ENCODE measurements at places on chromosomes 7 and 10.

GRCh38 chr7:147432576-147432975 lies 1158.0 kb upstream of the C7orf33 start:
- DNase-seq: no peak

DNA sequence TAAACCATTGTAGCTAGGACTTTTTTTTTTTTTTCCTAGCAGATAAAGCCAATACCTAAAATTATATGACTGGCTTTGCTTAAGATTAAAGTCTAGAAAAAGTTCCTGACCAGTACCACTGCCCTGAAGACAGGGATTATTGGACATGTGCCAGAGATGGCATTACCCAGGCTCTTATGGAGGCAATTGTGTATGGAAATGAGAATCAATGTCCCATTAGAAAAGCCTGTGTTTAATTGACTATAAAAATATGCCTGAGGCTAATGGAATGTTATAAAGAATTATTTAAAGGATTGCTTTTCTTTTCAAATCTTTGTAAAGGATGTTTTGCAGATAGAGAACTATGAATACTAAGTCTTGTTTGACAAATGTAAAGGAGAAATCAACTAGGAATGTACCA lies 196.7 kb downstream of the ANK3 start:
- no peak for DNase-seq

- no peak for DNase-seq
Observed at GRCh38 chr10:81886939-81887338, 11.9 kb downstream of the NRG3 start.

DNA sequence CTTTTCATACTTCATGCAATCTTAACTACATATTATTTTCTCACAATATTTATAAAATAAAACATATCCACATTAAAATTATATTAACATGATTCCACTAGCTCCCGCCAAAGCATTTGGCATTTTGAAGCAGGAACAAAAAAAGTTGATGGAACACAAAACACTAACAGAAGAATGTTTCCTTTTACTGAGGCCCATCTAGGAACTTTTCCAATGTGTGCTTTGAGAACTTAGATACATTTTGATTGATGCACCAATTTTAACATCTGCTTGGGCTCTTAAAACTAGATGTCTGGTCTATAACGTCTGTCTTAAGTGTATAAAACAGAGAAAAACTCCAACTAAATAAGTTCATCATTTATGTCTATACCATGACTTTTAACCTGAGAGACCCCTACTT lies 1214.8 kb downstream of the SORCS1 start:
- DNase-seq: no peak

GRCh38 chr7:70068531-70068930 lies 470.3 kb downstream of the AUTS2 start:
- no peak for DNase-seq

DNA sequence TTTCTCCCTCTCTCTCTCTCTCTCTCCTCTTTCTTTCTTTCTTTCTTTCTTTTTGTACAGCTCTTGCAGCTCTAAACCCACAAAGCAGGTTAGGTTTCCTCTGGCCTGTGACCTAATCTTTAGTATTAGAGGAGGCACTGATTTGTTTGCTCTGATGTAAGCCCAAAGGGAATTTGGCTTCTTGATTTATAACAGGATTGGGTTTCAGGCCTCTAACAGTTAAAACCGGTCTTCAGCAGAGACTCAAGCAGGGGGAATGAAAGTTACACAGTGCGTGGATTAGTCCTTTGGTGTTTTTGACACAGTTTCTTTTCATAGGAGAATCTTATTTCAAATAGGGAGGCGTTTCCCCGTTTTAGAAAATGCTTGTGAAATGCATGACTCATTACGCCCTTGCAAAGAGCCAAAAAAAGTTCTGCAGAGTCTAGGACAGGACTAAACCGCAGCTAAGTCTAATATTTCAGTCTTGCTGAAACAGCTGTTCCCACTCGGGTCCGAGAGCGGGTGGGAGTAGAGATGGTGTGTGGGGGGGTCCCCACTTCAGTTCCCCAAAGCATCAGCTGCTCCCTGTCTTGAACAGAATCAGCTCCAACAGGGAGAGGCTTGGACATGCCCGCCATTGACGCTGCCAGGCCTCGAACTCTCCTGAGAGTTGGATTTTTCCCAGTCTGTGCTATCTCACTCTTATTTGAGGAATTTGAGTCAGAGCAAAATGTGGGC lies 296.5 kb upstream of the PITRM1 start:
- no peak for DNase-seq

DNA sequence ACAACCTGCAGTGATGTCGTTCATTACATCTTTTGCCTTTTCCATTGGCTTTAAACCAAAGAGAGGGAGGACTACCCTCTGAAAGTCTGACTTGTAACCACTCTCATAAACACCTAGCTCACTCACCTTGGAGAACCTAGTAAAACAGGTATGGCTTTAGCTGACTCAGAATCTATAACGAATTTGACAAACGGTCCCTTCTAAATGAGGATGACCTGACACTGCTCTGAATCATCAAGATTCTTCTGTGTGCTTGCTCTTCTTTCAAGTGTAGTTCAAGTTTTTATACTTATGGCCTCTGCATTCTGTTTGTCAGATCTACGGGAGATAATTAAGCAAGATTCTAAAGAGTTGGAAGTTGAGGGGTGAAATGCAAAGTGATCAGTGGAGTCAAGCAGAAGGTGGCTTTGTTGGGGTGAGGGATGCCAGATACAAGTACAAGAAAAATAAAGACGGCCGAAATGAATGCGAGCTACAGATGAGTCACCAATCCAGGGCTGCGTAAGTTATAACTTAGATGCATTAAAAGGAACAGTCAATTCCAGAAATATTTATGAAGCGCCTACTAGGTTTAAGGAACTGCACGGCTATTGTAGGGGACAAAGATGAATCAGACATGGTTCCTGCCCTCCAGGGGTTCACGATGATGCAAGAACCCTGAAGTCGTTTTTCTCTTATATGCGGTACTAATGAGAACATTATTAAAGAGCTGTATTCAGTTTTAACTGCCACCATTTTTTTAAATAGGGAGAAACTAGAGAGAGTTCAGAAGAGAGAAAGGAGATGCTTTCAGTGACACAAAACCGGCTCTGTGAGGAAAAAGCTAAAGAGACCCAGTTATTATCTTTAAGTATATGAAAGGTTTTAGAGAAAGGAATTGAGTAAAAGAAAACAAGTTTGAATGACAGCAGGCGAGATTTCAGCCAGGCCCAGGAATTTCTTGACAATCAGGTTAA lies 6.5 kb downstream of the HIPK2 start:
- no peak for DNase-seq

DNA sequence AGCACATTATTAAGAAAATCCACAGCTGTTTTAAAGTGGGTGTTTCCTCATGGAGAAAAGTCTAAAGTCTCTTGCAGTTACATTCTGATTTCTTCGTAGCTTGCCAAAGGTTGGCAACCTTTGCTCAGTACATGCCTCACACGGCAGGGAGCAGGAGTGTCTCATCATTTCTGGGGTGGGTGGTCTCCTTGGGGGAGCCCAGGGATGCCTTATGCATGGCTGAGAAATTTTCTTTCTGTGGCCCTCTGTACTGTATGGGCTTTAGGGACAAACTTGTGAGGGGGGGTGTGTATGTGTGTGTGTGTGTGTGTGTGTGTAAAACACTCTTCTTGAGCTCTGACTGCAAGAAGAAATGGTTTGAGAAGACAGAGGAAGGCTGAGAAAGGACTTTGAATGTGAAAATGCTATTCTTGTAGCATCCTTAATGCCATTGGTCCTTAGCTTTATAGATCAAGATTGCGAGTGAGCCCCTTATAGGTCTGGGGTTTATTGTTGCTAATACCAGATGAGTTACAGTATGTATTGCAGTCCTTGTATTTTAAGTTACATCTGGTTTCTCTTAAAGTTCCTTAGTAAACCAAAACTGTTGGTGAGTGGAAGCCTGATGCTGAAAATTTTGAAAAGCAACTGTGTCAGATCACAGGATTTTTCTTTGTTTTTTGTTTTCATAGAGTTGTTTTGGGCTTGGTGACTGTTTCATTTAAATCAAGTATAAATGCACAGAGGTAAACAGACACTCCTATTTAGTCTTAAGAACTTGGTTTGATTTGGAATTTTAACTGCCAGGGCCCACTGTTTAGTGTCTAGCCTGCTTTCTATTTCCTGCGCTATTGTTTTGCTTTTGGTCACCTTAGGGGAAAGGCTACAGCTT lies 242.0 kb downstream of the BICC1 start:
- no peak for DNase-seq

- DNase-seq: no peak
Observed at GRCh38 chr10:81303656-81304055, 571.3 kb upstream of the NRG3 start.

DNA sequence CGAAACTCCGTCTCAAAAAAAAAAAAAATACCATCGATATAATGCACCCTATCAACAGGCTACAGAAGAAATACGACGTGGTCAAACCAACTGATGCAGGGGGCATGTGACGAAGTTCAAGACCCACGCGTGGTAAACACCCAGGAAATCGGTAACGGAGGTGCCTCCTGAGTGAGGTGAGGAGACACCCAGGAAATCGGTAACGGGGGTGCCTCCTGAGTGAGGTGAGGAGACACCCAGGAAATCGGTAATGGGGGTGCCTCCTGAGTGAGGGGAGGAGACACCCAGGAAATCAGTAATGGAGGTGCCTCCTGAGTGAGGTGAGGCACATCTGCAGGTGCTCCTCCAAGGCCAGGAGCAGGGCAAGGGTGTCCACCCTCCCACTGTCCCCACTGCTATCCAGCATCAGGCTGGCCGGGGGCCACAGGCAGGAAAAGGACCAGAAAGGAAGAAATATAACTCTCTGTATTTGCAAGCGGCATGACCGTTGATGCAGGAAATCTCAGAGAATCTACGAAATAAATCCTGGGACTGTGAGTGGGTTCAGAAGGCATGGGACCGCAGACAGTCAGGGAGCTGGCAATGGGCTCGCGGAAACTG lies 10.7 kb upstream of the GPR146 start:
- DNase-seq: no peak

- no peak for DNase-seq
Observed at GRCh38 chr7:98107313-98107721, 655 bp downstream of the LMTK2 start.

DNA sequence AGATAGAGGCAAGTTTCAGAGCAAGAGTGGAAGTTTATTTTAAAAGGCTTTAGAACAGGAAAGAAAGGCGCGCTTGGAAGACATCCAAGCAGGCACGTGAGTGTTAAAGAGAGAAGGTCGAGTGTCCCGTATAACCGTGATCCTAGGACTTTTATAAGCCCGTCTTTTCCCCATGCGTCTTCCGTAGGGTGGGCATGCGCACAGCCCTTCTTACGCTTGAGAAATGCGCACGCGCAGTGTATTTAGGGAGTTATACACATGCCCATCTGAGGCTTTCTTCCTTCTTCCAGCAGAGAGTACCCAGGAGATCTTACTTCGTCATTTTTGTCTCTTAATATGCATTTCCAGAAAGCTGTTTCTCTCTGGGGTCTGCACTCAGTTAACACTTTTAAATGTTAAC lies 52.4 kb downstream of the CALD1 start:
- no peak for DNase-seq

- DNase-seq: no peak
Observed at GRCh38 chr10:655184-655583, 34.3 kb downstream of the DIP2C start.

GRCh38 chr7:2022021-2022409 lies 210.7 kb downstream of the MAD1L1 start:
- no peak for DNase-seq

GRCh38 chr7:132614428-132615318 lies 38.4 kb upstream of the PLXNA4 start:
- no peak for DNase-seq

- no peak for DNase-seq
Observed at GRCh38 chr7:98722402-98722801, 105.3 kb downstream of the NPTX2 start.

DNA sequence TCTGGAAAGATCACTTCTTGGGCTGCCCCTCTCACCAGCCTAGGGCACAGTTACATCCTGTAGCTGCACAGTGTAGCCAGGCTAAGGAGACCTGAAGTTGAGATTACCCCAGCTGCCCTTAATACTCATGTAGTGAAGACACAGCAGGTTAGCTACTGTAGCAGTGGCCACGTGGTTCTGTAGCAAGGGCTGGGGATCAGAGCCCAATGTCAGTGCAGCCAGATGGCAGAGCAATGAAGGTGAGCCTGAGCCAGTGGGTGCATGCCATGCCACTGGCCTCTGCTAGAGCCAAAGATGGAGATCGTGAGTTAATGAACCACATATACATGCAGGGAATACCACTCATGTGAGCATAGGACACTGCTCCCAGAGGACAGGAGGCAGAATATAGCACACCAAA lies 15.5 kb downstream of the AMPH start:
- no peak for DNase-seq

- no peak for DNase-seq
Observed at GRCh38 chr7:25632616-25633015, 404.3 kb upstream of the NPVF start.

DNA sequence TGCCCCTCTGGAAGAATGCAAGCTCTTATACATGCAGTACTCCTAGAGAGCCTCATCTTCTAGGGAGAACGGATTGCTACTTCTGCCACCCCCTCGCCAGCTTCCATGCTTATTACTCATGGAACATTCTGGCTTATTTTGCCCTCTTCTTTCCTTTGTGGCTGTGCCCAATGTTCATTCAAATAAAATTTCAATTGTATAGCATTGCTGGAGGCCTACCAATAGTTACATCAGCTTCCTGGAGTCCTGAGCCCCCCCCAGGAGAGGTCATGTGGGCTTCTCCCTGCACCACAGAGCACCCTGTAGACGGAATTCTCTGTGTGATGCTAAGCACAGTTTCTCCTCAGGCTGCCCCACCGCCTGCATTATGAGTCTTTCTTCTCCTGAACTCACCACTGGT lies 1094.0 kb downstream of the KCNMA1 start:
- DNase-seq: no peak

Data from stimulated activated CD8-positive, alpha-beta memory T cell treated with anti-CD3 and anti-CD28 coated beads, Interleukin-7, amount 100 ng/mL, for 48 hours (primary cell).